ENCODE measurements at places on chromosomes 5 and 9.

GRCh38 chr5:74310386-74310785 lies 330.1 kb downstream of the ENC1 start:
- peak; percentile 78 for ATAC-seq

GRCh38 chr5:129120158-129120581 lies 25.6 kb downstream of the ISOC1 start:
- ATAC-seq = no peak

DNA sequence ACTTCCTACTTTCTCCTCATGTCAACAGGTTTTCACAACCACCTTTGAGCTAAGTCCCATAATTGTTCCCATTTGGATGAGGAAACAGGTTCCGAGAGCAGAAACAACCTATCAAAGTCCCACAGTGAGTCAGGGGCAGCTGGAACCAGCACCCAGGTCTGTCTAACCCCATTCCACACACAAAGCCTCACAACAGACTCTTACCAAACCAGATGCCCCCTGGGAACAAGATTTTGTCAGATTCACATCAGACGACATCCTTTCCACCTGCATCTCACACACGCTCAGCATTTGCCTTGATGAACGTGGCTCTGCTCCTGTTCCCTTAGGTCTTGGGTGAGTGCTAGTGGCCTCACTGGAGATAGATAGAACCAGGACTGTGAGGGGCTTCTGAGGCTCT lies 17.0 kb downstream of the SWI5 start:
- no peak for ATAC-seq

DNA sequence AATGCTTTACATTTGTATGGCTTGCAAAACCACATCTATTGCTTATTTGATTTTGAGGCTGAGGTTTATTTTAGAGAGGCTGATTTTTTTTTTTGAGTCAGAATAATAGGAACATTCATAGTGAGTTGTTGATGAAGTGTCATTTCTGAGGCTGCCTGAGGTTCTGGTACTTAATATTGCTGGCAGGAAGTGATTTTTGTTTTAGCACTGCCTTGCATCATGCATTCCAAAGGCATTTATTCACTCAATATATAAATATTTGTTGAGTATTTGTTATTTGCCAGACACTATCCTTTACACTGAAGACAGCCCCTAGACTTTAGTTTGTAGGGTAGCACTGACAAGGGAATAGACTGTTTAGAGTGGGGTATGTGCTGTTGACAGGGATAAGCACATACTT lies 2.7 kb downstream of the RNF20 start:
- ATAC-seq = no peak

GRCh38 chr5:100667161-100667630 lies 132.0 kb downstream of the FAM174A start:
- no peak for ATAC-seq

- ATAC-seq = no peak
Observed at GRCh38 chr9:15711931-15712330, 159.1 kb downstream of the CCDC171 start.

- ATAC-seq = no peak
Observed at GRCh38 chr9:70304810-70305209, 46.0 kb downstream of the SMC5 start.

DNA sequence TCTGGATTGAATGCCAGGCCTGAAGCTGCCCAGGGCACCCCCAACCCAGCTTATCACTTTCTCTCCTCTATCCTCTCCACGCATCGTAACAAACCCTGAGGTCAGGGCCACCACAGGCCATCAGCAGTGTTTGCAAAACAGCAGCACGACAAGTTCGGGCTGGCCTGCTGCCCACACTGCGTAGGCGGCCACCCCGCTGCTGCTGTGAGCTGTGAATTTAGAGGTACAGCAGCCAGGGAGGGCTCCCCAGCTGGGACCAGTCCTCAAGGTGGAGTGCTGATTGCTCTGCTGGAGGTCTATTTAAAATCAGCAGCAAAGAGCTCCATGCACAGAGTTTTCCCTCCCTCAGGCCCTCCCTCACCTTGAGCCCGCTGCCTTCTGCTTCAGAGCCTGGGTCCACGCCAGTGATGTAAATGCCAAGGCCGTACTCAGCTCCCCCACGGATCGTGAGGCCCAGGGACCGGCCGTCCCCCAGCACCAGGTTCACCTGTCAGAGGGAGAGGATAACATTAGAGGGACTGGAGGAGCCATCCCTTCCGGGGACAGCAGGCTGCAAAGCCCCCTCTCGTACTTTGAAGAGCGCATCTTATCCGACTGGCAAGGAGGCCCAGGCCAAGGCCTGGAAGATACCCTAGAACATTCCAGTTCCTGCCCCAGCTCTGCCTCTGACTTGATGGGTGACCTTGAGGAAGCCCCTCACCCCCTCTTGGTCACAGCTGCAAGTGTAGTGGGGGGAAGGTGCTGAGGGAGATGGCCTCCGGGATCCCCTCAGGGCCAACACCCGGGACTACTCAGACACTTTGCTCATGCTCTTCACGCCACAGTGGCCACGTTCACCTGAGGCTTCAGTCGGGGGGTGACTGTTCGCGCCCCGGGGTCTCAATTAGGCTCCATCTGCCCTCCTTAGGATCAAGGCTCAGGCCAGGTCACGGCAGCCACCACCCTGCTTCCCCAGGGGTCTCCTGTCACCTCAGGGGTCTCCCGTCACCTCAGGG lies 39.1 kb downstream of the WHRN start:
- no peak for ATAC-seq

DNA sequence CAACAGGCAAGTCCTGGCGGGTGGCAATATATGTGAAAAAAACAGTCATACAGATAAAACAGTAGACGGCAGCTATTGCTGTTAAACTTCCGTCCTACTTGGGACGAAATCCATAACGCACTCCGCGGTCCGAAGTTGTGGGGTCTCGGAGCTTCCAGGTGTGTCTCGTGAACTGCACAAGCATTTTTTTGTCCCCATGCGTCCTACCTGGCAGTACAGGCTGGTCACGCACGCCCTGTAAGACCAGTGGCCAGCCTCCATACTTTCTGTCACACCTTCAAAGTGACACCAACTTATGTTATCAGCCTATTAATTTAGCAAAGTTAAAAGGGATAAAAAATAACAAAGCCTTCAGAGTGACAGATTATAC lies 51.3 kb downstream of the TGFBI start:
- no peak for ATAC-seq

DNA sequence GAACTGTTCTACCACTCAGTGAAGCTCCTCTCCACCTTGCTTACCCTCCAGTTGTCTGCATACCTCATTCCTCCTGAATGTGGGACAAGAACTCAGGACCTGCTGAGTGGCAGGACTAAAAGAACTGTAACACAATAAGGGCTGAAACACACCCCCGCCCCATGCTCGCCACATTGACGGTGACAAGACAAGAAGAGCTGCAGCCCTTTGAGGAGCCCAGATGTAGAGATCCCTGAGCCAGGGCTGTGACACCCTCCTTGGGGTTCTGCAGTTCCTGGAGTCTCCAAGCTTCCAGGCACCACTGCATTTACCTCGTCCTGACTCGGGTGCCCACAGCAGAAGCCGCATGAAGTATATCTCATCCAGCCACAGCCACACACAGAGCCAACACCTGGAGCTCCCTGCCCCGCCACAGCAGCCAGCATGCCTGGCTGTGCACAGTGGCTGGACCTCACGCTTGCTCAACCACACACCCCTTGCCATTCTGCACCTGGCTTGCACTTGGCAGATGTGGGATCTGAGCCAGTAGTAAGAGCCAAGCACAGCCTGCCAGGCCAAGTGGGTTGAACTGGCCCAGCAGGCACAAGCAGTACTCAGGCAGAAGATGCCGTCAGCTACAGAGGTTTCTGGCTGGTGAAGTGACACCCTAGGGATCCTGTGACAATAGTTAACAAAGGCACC lies 166.1 kb downstream of the RNF180 start:
- ATAC-seq = no peak

GRCh38 chr9:74742792-74743730 lies 144.7 kb downstream of the TRPM6 start:
- peak; percentile 71 for ATAC-seq

DNA sequence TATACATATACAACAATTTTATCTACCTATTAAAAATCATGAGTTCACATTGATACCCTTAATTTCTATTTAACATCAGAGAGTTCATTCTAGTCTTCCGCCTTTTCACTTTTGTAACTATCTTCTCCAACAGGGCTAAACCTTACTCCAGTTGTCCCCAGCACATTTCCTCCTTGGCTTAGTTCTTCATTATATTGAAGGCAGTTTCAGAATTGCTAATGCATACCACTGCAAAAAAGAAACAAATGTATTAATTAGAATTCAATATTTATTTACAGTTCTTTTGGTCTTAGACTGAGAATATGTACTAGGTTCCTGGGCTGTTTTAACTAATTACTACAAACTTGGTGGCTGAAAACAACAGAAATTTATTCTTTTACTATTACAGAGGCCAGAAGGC lies 132.5 kb downstream of the WDR70 start:
- ATAC-seq = no peak

DNA sequence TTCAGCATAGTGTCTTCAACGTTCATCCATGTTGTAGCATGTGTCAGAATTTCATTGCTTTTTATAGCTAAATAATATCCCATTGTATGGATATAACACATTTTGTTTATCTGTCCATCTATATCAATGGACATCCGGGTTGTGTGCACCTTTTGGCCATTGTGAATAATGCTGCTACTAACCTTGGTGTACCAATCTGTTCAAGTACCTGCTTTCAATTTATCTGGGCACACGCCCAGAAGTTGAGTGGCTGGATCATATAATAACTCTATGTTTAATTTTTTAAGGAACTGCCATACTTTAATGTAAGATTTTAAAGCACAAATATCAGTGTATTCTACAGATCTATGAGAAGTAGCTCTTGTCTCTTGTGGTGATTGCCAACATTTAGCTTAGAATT lies 43.5 kb downstream of the SCAI start:
- ATAC-seq = no peak

GRCh38 chr9:134812343-134812673 lies 68.3 kb upstream of the FCN2 start:
- ATAC-seq = no peak

DNA sequence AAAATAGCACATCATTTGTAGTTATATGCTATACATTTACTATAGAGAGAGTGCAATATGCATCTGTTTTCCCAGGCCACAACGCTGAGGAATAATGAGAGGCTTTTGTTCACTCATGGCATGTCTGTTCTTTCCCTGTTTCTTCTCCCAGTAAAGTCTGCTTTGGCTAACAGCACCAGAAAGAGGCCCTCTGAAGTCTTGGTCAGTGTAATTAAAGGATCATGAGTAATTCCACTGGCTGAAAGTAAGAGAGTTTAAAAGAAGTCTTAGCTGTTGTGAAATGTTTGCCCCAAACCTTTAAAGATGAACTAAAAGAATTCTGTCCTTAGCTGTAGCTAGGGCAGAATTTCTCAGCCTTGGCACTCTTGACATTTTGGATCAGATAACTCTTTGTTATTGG lies 228.8 kb downstream of the TLE4 start:
- ATAC-seq = no peak

DNA sequence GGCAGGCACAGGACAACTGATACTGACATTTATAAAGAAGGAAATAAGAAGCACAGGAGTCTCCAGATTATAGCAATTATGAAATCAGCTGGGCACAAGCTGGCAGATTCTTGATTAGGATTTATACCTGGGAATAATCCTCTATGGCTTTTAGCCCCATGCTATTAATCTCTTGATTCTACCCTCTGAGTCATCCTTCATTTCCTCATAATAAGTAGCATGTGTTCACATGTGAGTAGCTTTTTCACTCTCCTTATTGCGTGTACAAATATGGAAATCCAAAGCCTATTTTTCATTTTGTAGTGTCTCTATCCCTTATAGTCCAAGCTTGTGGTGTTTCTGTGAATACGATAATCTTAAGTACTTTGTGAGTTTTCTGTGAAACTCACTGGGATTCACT lies 185.0 kb upstream of the PRLR start:
- no peak for ATAC-seq

- no peak for ATAC-seq
Observed at GRCh38 chr9:112377087-112377486, 2.8 kb upstream of the HSDL2 start.

DNA sequence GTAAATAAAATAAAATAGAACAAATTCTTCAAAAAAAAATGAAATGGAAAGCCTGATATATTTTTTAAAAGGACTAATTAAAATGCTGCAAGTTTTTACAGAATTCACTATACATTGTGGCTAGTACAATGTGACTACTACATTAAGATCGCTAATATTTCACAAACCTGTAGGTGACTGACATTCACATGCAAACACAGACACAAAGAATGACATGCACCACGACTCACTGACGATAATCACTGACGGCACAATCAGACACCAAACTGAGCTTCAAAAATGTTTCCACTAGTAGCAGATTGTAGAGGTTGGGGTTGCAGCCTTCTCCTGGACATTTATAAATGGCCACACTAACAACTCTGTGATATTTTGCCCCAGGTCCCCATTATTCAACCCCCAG lies 637.7 kb upstream of the DMAC1 start:
- no peak for ATAC-seq

DNA sequence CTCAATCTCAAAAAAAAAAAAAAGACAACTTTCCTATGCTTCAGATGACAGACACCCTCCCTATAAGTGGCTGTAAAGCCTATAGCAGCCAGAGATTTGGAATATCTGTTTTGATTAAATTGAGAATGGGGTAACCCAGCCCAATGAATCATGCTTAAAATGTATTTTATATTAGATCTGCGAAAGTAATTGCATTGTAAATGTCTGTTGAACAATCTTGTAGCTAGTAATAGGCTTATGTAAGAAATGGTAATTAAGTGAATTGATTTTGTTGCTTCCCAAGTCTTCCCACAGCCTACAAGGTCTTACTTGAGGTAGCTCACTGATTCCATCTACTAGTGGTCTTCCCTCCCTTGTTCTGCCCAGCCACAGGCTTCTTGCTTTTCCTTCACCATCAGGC lies 590.7 kb downstream of the ACTL7B start:
- ATAC-seq = no peak

GRCh38 chr9:134943836-134944235 lies 26.1 kb upstream of the FCN1 start:
- no peak for ATAC-seq

DNA sequence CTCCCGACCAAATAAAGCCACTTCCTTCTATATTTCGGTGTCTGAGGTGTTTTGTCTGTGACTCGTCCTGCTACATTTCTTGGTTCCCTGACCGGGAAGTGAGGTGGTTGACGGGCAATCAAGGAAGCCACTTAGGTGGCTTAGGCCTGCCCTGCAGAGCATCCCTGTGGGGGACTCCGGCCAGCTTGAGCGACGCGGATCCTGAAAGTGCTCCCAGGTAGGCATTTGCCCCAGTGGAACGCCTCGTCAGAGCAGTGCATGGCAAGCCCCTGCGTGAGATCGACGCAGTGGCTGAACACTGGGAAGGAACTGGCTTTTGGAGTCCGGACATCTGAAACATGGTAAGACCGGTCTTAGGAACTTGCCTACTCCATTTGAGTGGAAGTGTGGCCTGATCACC lies 157.2 kb upstream of the COX7C start:
- no peak for ATAC-seq

- no peak for ATAC-seq
Observed at GRCh38 chr9:117992006-117992405, 287.8 kb downstream of the TLR4 start.

GRCh38 chr5:110663525-110663924 lies 62.9 kb downstream of the TMEM232 start:
- ATAC-seq = no peak

GRCh38 chr9:130438382-130438981 lies 6.3 kb upstream of the ASS1 start:
- no peak for ATAC-seq

- ATAC-seq = no peak
Observed at GRCh38 chr9:126031116-126031515, 283.9 kb downstream of the PBX3 start.

GRCh38 chr9:8871796-8872445 lies 1072.3 kb upstream of the DMAC1 start:
- no peak for ATAC-seq
